ENCODE measurements at places on chromosomes 6 and 20.

DNA sequence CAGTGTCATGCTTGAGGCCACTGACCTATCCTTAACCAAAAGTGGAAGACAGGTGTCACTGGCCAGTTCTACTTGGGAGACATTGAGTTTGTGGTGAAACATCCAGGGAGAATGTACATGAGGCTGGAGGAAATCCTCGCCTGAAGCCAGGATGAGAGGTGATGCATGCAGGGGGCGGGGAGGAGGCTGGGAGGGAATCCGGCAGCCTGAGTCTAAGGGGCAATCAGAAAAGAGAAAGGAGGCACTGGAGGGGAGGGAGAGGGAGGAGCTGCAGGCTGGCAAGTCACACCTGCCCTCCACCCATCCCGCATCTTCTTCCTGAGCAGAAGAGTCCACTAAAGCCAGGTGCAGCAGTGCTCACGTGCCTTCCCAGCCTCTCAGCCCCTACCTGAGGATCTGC lies 14.9 kb upstream of the DDO start:
- no peaks in the 10 kb centered on the region for H3K4me1 ChIP-seq
- no peak overlapping the region for H3K27ac ChIP-seq
- no peak overlapping the region for H3K4me3 ChIP-seq
- H3K36me3 ChIP-seq = no peaks in the 10 kb centered on the region

DNA sequence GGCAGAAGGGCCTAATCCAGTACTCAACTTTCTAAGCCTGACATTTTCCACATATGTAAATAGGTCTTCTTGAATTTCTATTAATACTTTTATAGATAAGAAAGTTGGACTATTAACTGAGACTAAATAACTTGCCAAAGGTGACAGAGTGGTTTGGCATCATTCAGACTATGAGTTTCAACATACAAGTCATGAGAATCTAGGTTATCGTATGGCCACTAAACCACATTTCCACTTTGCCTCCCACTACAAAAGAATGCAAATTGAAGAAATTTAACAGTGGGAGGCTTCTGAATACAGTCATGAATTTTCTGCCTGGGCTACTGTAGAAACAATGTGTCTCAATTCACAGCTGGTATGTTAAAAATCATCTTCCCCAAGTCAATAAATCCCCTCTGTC lies 531.0 kb upstream of the AGPAT4 start:
- H3K27me3 ChIP-seq = no peaks in the 10 kb centered on the region
- no peaks in the 10 kb centered on the region for H3K36me3 ChIP-seq
- no peak for DNase-seq
- no peaks in the 10 kb centered on the region for H3K4me1 ChIP-seq
- no peak overlapping the region for H3K4me3 ChIP-seq
- no peak overlapping the region for H3K27ac ChIP-seq

GRCh38 chr20:2955257-2955970 lies 82.1 kb downstream of the PTPRA start:
- no peaks in the 10 kb centered on the region for H3K27me3 ChIP-seq
- no peak overlapping the region for H3K4me3 ChIP-seq
- H3K4me1 ChIP-seq = no peaks in the 10 kb centered on the region
- no peak overlapping the region for H3K27ac ChIP-seq

- H3K4me3 ChIP-seq = no peak overlapping the region
- H3K36me3 ChIP-seq = no peaks in the 10 kb centered on the region
- no peaks in the 10 kb centered on the region for H3K27me3 ChIP-seq
Observed at GRCh38 chr6:137171824-137172733, 1.4 kb downstream of the IL22RA2 start.

- H3K27ac ChIP-seq = no peak overlapping the region
- H3K4me3 ChIP-seq = no peak overlapping the region
- no peak for DNase-seq
- peaks cover 8% of the 10 kb centered on the region for H3K4me1 ChIP-seq
Observed at GRCh38 chr6:81761197-81761596, 8.7 kb upstream of the TENT5A start.

DNA sequence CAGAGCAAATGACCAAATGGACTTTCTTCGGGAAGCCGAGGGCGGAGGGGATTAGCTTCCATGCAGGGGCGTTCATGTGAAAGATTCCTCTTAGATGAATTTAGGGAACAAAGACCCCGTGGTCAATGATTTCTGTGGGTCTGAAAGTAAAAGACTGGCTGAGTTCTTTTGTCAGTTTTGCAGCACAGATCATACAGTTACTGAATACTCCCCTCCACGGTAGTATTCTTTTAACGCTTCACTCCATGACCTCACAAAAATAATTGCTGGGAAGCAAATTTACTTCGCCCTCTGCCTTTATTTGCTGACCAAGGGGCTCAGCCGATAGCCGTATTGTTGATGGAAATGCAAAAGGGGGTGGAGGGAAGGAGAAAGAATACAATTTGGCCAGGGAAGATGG lies 86.0 kb upstream of the SALL4 start:
- no peaks in the 10 kb centered on the region for H3K4me1 ChIP-seq
- no peak for DNase-seq
- H3K36me3 ChIP-seq = no peaks in the 10 kb centered on the region
- no peak overlapping the region for H3K4me3 ChIP-seq
- H3K27ac ChIP-seq = no peak overlapping the region

GRCh38 chr6:150478656-150479545 lies 110.1 kb downstream of the IYD start:
- H3K4me3 ChIP-seq = no peak overlapping the region
- no peak overlapping the region for H3K27ac ChIP-seq
- DNase-seq = no peak
- H3K36me3 ChIP-seq = no peaks in the 10 kb centered on the region
- H3K4me1 ChIP-seq = no peaks in the 10 kb centered on the region

DNA sequence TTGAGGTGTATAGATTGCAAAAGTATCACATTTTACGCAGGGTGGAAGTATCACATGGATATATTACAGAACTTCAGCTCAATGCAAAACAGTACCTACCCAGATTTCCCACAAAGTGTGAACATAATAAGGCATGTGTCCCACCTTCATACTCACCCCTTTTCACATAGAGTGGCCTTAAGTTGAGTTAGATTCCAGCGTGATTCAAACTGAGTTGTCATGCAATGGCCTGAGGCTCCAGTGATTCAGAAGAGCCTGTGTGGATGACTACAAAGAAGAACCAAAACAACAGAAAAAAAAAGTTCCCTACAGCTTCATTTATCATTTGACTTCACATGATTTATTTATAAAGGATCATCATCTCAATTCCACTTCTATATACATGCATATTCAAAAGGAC lies 309.7 kb downstream of the SLC35F1 start:
- H3K36me3 ChIP-seq = no peaks in the 10 kb centered on the region
- H3K27ac ChIP-seq = no peak overlapping the region
- H3K4me3 ChIP-seq = no peak overlapping the region

- H3K4me1 ChIP-seq = no peaks in the 10 kb centered on the region
- no peaks in the 10 kb centered on the region for H3K27me3 ChIP-seq
- DNase-seq = no peak
Observed at GRCh38 chr20:24810676-24811407, 138.2 kb upstream of the CST7 start.

DNA sequence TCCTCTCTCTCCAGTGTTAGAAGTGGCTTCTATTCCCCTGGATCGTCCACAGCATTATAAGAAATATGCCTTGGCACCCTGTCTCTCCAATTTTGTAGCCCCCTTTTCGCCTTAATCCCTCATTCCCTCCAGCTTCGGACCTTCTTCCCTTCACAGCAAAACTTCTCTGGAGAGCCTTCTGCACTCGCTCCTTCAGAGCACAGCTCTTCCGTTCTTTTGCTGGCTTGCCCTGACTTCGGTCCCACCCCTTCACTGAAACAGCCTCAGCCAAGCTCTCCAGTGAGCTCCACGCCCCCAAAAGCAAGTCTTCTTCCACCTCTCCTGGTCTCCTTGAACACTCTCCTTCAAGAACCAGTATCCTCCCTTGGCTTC lies 134.7 kb upstream of the RNF24 start:
- H3K27me3 ChIP-seq = no peaks in the 10 kb centered on the region
- peak overlapping the region; percentile 74 for H3K4me3 ChIP-seq
- no peak for DNase-seq
- H3K27ac ChIP-seq = no peak overlapping the region
- H3K4me1 ChIP-seq = peaks cover 11% of the 10 kb centered on the region
- H3K36me3 ChIP-seq = no peaks in the 10 kb centered on the region

GRCh38 chr20:13665709-13666395 lies 27.1 kb upstream of the TASP1 start:
- H3K4me3 ChIP-seq = no peak overlapping the region
- H3K36me3 ChIP-seq = no peaks in the 10 kb centered on the region
- no peak for DNase-seq
- H3K27ac ChIP-seq = no peak overlapping the region
- H3K4me1 ChIP-seq = no peaks in the 10 kb centered on the region

DNA sequence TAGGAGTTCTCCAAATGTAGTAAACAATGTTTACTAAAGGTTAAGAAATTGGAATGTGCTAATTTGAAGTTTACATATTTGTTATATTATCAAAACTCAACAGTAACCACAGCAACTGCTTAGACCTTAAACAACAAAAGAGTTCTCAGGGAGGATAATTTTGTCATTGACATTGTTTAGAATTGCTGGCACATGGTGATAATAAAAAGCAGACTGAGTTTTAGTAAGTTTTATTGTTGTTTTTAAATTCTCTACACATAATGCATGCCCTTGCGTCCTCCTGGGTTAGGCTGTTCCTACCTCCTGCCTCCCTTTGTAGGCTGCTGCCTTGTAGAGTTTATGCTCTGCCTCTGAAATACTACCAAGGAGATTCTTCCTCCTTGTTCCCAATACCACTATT lies 28.7 kb downstream of the LAMA4 start:
- peaks cover 33% of the 10 kb centered on the region for H3K4me1 ChIP-seq
- peak overlapping the region; percentile 75 for H3K27ac ChIP-seq
- no peak for DNase-seq

DNA sequence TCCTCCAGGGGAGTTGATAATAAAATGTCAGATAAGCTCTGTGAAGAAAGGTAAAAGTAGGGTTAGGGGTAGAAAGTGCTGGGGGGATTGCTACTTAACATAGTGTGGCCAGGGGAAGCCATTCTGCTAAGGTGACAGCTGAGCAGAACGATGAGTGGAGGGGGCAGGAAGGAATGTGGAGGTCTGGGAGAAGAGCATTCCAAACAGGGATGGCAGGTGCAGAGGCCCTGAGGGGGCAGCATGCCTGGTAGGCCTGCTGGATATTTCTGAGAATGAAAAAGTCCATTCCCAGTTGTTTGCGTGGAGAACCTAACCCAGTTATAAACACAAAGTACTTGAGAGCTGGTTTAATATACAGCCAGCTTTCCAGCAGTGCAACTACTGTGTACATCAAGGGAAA lies 9.3 kb downstream of the GFRA4 start:
- no peaks in the 10 kb centered on the region for H3K4me1 ChIP-seq
- H3K27ac ChIP-seq = no peak overlapping the region

DNA sequence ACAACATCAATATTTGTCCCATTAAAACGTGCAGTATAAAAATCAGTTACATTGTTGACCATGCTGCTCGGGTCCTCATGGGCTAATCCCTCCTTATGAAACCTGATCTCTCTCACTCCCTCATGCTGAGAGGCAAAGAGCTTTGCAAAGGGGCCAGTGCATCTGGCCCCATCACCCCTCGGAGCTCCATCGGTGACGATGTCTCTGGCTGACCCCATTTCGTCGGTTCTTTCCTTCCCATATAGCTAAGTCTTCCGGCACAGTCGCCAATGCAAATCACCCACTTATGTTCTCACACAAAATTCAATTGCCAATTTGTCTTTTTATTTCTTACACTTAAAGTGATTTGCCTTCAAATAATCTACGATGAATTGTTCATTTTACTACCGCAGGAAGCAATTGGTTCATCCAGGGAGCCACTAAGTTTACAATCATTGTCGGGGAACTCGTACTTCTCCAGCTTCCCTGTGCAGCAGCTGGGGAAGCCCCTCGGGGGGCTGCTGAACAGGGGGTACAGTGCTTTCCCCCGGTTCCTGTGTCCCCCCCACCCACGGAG lies 199.8 kb upstream of the CDH4 start:
- H3K36me3 ChIP-seq = no peaks in the 10 kb centered on the region
- no peaks in the 10 kb centered on the region for H3K4me1 ChIP-seq
- DNase-seq = no peak

GRCh38 chr6:42914546-42914945 lies 1.3 kb upstream of the PTCRA start:
- peaks cover 3% of the 10 kb centered on the region for H3K4me1 ChIP-seq
- no peak overlapping the region for H3K27ac ChIP-seq
- H3K27me3 ChIP-seq = no peaks in the 10 kb centered on the region
- DNase-seq = no peak
- no peak overlapping the region for H3K4me3 ChIP-seq

GRCh38 chr6:136284909-136285308 lies 4.7 kb downstream of the BCLAF1 start:
- H3K4me1 ChIP-seq = peaks cover 73% of the 10 kb centered on the region
- H3K36me3 ChIP-seq = no peaks in the 10 kb centered on the region
- no peak overlapping the region for H3K27ac ChIP-seq
- no peak for DNase-seq
- no peaks in the 10 kb centered on the region for H3K27me3 ChIP-seq

- H3K27ac ChIP-seq = no peak overlapping the region
- no peak overlapping the region for H3K4me3 ChIP-seq
- no peak for DNase-seq
- no peaks in the 10 kb centered on the region for H3K36me3 ChIP-seq
- H3K27me3 ChIP-seq = no peaks in the 10 kb centered on the region
Observed at GRCh38 chr6:97060254-97060653, 135.7 kb downstream of the KLHL32 start.

GRCh38 chr6:44300292-44300823 lies 12.8 kb downstream of the AARS2 start:
- H3K27me3 ChIP-seq = no peaks in the 10 kb centered on the region
- no peak overlapping the region for H3K27ac ChIP-seq
- DNase-seq = no peak
- no peak overlapping the region for H3K4me3 ChIP-seq
- H3K4me1 ChIP-seq = peaks cover 7% of the 10 kb centered on the region

DNA sequence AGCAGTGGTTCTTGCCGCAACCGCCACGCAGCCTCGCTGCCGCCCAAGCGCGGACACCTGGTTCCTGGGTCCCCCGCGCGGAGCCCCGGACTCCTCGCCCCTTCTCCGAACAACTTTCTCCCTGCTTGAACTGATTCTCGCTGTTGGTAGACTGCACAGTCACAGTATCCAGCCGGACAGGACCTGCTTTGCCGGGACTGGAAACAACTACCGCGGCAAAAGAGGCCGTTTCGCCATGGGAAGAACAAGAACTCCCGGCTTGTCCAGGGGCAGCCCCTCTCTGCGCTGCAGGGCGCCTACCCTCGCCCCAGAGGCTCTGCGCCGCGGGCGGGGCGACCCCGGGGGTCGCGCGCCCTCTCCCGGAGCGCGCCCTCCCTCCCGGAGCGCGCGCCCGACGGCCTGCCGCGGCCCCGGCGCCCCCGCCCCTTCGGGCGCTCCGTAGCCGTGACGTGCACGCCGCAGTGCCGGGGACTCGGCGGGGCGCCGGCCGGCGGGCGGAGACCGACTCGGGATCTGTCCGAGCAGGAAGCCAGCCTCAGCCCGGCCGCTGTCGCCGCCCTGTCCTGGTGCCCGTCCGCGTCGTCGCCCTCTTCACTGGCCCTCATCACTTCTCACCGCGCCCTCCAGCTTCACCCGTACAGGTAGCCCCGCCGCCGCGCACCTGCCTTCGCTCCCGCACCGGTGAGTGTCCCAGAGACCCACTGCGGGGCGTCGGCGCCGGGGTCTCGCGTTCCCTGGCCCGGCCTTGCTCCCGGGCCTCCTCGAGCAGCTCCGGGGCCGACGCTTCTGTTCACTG lies at the start of gene MYO6:
Gene MYO6, plus strand, starts transcription at position 497 of the 796 bp plus-strand sequence. CDS start 68,309 bp downstream, outside the sequence.
- peaks cover 12% of the 10 kb centered on the region for H3K4me1 ChIP-seq
- no peaks in the 10 kb centered on the region for H3K27me3 ChIP-seq
- DNase-seq = peak; percentile 4
- H3K36me3 ChIP-seq = no peaks in the 10 kb centered on the region
- H3K27ac ChIP-seq = peak within 1 kb of the TSS; percentile 95

Data from esophagus squamous epithelium (tissue), 5 donors.